ENCODE measurements at places on chromosomes 7 and 10. TPM values are rescaled to one million over a fixed set of nuclear protein-coding genes. Genes with fewer than 3 reads are reported as not detected.
A peak's percentile ranks its signal among the peaks of the same experiment; 100 is the strongest.

DNA sequence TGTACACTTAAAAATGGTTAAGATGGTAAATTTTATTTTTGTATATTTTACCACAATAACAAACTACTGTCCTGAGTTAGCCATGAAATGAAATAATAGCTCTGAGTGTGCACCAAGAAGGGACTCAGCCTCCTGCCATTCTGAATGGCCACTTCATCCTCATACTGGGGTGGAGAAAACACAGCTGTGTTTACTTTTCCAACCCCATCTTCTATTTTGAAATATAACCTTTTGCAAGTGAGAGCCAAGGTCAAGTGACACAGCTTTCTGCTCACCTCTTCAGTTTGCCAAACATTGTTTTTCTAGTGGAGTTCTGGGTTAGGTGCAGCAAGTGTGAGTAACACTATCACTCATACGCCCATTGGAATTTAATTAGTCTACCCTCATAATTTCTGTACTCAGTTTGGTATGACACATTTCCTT is 107.4 kb upstream of the GLCCI1 start:
- DNase-seq, result peak; percentile 76

SLC13A1 gene
- polyA plus RNA-seq, result not detected

GRCh38 chr7:74587435-74588126 is 69.9 kb upstream of the GTF2I start:
- peak; percentile 94 for DNase-seq

LAMB1 gene
- polyA plus RNA-seq, result 107 TPM

- peak; percentile 91 for DNase-seq
These were observed 15.5 kb downstream of the CREB3L2 start for GRCh38 chr7:137986252-137987017.

GRCh38 chr10:74383642-74384041 is 232.6 kb downstream of the ADK start:
- DNase-seq, result no peak

- no peak for DNase-seq
These were observed 639.2 kb downstream of the KCNMA1 start for GRCh38 chr10:76998451-76998850.

SSC4D gene
- 0.66 TPM for polyA plus RNA-seq

DNA sequence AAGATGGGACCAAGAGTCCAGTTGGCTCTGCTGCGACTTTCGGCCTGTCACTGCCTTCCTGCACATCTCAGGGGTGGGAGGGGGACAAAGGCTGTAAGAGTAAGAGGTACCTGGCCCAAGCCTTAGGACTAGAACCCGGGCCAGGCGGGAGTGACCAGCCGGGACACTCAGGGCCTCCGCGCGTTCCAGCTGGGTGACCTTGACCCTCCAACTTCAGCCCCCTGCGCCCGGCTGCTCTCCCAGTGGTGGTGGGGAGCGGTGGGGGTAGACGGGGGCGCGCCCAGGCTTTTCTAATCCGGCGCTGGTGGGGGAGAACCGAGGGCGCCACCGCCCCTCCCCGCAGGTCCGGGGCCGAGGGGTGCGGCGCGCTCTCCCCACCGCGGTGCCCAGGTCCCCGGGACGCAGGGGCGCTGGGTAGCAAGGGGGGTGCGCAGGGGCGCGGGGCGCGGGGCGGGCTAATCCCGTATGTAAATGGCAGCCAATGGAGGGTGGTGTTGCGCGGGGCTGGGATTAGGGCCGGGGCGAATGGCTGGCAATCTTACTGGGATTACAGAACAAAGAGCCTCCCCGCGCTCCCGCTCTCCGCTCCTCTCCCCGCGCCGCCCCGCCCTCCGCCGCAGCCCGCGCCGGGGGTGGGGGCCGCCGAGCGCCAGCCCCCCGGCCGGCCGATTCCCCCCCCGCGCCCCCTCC is at the start of gene GTF2IRD1:
Gene GTF2IRD1 (plus strand): TSS at position 585 of the 690 bp plus-strand sequence. CDS start 54,175 bp downstream, outside the sequence.
- peak; percentile 76 for DNase-seq

HTRA1 gene
- polyA plus RNA-seq, result 220 TPM

GRCh38 chr7:152072421-152072820 is 46.9 kb downstream of the GALNT11 start:
- DNase-seq, result no peak

DNA sequence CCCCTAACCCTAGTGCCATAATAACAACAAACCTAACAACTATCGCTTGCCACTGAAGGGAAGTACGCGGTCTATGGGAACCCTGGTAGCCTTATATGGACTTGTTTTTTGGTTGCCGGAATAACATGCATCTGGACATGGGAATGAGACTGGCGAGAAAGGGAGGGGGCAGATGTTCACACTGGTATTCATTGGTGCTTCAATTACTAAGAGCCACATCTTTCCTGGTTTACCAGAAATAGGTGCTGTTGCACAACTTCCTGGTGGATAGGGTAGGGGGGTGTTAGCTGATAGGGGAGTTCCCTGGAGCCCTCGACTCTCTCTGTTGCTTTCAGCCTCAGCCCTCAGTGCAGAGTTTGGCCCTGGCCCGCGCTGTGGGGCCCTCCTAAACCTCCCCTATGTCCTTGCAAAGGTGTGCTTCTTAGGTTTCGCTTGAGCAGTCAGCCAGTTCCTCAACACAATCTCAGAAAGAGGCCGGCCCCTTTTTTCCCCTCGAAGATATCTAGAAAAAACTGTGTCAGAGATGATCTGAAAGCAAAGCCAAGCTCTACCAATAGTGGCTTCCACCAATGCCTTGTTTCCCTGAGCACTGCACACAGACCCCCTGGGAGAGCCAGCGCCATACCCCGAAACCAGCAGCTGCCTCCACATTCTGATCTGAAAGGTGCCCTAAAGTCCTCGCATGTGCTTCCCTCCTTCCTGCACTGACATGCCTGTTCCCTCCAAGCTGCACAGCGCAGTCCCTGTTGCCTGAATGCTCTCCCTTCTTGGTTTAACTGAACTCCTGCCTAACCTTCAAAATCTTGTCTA is 13.5 kb downstream of the TBXAS1 start:
- DNase-seq, result no peak

GRCh38 chr10:103181244-103181643 is 11.8 kb downstream of the NT5C2 start:
- no peak for DNase-seq

PNLIPRP1 gene
- not detected for polyA plus RNA-seq

- DNase-seq, result no peak
These were observed 150.3 kb upstream of the WNT16 start for GRCh38 chr7:121178452-121178851.

- peak; percentile 73 for DNase-seq
These were observed 19.8 kb upstream of the CLDN12 start for GRCh38 chr7:90383422-90383821.

ADAM12 gene
- 58.4 TPM for polyA plus RNA-seq

DNA sequence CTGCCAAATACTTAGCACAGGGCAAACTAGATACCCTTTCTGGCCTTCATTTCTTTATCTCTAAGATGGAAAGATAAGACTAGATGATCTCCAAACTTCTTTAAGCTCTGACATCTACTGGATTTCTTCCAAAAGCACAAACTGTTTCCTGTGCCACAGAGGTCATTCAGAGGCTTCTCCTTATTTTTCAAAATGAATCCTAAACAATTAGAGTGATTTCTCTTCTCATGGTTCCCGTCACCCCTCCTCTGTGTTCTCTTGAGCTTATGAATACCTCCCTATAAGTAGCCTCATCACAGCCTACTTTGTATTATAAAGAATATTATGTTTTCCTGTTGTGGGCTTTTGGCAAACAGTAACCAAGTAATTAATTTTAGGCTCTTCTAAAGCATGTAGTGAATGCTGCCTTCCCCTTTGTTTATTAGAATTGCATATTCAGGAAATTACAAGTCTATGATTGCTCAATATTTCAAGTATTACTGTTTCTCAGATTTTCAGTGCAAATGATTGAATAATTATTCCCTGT is 179.5 kb downstream of the REEP3 start:
- peak; percentile 75 for DNase-seq

TBL2 gene
- polyA plus RNA-seq, result 78.0 TPM

- DNase-seq, result no peak
These were observed 386.7 kb downstream of the PHTF2 start for GRCh38 chr7:78185149-78185745.

DNA sequence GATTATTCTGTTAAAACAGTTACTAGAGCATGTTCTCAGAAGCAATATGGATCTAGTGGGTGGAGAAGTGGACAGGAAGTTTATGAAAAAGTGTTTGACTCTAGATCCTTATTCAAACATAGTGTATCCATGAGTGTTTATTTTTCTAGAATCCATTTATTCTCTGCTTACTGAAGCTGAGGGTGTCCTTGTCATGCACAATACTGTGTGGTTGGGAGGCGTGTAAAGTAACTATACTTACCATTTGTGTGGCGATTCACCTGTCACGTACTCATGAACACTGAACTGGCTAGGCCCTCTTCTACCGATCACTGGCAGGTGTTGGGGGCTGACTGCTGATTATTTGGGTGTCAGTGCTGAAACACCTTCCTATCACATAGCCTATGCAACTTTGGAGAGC is 74.0 kb downstream of the POU6F2 start:
- no peak for DNase-seq

- no peak for DNase-seq
These were observed 21.6 kb downstream of the FBH1 start for GRCh38 chr10:5911670-5912069.

DNA sequence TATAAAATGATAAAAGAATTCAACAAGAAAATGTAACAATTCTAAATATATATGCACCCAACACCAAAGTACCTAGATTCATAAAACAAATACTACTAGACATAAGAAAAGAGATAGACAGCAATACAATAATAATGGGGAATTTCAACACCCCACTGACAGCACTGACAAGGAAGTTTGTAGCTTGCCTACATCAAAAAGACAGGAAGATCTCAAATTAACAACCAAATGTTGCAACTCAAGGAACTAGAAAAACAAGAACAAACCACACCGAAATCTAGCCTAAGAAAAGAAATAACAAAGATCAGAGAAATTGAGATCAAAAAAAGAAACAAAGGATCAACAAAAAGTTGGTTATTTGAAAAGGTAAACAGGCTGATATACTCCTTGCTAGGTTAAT is 36.5 kb upstream of the TNKS2 start:
- no peak for DNase-seq

DNA sequence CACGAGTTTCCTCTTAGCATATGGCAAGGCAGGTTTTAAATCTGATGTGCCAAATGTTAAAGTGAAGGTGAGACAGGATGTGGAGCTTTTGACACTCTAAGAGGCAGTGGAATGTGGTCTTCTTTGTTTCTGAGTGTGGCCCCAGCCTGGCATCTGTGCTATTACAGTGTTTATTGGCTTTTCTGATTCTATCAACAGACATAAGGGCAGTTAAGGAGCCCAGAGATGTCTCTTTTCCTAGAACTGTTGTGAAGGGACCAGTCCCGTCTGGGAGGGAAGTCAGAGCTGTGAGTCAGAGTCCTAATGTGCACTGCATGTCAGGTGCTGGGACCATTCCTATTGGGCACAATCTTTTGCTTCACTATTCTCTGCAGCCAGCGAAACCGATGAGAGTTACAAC is 32.5 kb downstream of the TRUB1 start:
- no peak for DNase-seq

SEPTIN7 gene
- polyA plus RNA-seq, result 521 TPM

GRCh38 chr10:42975558-42976340 is 101.1 kb upstream of the RET start:
- no peak for DNase-seq

LBX1 gene
- polyA plus RNA-seq, result not detected

GRCh38 chr7:20831956-20832355 is 45.3 kb upstream of the SP8 start:
- no peak for DNase-seq

- no peak for DNase-seq
These were observed 464.4 kb upstream of the AKR1E2 start for GRCh38 chr10:4361581-4361980.

DNA sequence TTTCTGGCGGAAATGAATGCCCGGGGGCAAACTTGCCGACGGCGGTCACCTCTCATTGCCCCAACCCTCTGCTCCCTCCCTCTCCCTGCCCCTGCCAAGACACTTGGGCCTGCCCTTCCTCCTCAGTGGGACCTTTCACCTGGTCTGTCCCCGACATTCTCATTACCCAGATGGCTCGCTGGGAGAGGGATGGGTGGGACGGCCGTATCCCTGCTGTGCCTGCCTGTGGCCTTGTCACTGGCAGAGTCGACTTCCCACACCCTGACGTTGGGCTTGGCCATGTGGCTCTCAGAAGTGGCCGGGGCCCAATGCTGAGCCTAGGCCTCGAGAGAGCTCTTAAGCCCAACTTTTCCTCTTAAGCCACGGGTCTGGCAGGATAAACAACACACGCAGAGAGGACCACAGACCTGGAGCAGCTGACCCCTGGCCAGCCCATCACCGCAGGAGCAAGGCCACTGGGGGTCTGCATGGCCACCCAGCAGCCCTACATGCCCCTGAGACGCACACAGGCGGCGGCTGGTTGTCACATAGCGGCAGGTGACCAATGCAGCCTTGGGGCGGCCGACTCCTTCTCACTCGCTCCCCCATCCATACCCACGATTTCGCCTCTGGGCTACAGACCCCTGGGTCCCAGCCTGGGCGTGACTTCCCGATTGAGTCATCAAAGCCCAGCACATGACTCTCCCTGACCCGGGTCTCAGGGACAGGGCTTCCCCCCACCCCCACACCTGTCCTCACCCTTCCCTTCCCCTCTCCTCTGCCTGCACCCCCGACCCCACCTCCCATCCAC is 40.1 kb downstream of the SLC29A4 start:
- DNase-seq, result no peak

- no peak for DNase-seq
These were observed 43.4 kb upstream of the LYZL1 start for GRCh38 chr10:29245476-29245875.

ABCB4 gene
- polyA plus RNA-seq, result 0.77 TPM
